ENCODE measurements at places on chromosomes 11 and 22.
A peak's percentile ranks its signal among the peaks of the same experiment; 100 is the strongest.

DNA sequence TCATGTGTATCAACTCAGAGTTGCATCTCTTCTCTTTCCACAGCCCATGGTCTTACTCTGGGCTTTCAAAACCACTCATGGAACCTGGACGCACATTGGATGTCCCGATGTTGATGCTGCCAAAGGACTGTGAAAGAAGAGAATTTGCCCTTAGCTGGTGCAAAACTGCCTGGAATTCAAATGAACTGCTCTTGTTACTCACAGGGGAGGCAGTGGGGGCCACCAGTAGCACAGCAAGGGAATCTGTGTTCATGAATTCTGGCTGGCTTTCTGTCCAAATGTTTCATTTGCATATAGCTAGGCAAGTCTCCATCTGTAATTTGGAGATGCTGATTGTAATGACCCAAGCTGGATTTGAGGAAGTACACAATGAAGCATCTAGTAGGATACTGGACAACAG is 24.9 kb downstream of the LMO2 start:
- no peak for DNase-seq

DNA sequence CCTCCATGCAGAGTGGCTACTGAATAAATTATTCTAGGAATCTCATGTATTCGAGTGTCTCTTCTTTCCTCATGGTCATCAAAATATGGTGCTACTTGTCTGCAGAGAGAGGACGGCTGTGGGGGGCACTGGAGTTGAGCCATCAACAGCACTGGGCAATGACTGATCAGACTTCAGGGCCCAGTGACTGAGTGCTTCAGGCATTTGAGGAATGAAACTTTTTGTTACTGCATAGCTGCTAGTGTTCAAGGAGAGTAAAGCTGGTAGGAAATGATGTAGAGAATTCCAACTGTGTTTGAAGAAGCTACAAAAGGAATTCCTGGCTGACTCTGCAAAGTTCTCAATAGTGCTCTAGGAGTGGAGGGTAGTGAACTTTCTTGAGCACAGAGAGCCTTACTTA is 277.7 kb downstream of the CADM1 start:
- peak; percentile 91 for DNase-seq

DNA sequence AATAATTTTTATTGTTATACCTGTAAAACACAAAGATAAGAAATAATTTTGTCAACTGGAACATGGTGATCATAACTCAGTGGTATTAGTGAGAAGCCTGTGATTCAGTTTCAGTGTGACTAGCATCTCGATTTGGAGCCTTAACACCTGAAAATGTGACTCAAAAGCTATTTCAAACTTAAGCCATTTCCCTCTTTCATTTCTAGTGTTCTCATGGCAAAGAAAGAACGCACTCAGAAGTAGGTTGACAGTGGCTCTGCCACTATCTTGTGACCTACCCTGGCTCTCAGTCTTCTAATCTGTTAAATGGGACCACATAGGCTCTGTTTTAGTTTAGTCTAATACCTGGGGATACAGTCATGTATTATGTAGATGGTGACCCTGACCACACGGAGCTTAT is 62.7 kb downstream of the ISX start:
- DNase-seq = no peak

- DNase-seq = no peak
Observed at GRCh38 chr11:27184458-27185312, 144.1 kb downstream of the BBOX1 start.

DNA sequence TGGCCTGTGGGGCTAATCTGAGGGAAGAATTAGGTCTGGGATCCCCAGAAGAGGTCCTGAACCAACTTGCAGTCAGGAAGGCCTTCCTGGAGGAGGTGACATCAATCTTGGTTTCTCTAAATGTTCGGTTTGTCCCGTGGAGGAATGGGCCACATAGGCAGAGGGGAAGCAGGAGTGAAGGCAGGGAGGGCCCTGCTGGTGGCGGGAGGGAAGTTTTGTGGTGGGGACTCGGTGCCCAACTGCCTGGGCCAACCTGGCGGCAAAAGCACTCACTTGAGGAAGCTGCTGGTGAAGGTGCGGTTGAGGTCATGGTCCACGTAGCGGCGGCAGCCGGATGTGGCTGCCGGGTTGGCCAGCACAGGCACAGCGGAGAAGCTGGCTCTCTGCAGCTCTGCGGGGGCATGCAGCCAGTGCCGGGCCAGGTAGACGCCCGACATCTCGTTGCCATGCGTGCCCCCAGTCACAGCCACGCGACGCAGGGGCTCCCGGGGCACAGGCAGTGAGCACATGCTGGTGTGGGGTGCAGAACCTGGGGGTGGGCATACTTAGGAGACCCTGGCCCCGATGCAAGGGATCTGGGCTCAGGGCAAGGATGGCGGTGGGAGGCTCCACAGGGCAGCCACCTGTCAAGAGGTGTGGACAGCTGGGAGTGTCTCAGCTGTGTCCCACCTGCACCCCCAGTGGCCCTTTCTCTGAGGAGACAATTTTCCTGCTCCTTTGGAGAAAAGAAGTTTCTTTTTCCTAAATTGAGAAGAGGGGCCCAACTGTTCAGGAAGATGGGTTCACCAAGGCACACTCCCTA is 3.8 kb downstream of the ACY3 start:
- DNase-seq = no peak

GRCh38 chr22:37892566-37893335 is 13.3 kb upstream of the MICALL1 start:
- no peak for DNase-seq

- no peak for DNase-seq
Observed at GRCh38 chr11:13775471-13775870, 107.0 kb downstream of the FAR1 start.

DNA sequence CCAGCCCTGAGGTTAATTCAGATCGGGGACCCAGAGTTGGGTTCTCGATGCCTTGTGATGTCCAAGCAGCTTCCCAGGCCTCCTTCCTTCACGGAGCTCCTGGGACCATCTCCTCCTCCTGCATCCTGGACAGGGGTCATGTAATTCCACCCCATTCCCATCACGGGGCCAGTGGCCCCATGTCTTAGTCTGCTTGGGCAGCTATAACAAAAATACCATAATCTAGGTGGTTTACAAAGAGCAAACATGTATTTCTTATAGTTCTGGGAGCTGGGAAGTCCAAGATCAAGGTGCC is 41.7 kb upstream of the PRDM11 start:
- no peak for DNase-seq

GRCh38 chr11:62131170-62131464 is 7.3 kb downstream of the INCENP start:
- no peak for DNase-seq

DNA sequence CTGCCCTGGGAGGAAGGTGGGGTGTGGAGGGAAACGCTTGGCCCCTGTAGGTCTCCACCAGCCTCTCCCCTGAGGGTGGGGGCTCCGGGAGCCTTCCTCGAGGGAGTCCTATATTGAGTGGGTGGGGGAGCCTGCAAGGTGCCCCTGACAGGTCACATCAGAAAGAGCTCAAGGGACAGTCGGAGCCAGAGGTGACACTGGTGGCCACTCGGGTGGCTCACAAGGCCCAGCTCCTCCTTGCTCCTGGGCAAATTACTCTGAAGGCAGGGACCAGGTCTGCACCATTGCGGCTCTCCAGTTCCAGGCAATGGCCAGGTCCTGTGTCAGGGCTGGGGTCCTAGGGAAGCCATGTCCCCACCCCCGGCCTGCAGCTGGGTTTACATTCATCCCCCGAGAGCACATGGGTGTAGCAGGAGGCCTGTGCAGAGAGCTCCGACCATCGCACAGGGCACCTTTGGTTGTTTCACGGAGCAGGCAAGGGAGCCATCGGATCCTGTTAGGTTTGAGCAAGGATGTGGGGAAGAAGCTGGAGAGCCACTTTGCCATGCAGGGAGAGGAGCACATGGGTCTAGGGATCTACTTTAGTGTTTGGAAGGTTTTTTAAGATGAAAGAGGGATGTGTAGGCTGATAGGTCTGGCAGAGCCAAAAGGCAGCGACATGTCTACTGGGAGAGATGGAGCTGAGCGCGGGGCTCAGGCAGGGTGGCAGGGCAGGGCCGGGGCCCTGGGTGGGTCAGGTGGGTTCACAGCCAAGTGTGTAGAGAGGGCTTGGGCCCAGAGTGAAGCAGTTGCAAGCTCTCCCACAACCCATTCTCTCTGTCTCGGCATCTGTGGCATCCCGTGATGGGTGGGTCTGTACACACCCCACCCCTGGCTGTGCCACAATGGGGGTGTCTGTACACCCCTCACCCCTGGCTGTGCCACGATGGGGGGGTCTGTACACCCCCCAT is 14.8 kb downstream of the CCND1 start:
- no peak for DNase-seq

DNA sequence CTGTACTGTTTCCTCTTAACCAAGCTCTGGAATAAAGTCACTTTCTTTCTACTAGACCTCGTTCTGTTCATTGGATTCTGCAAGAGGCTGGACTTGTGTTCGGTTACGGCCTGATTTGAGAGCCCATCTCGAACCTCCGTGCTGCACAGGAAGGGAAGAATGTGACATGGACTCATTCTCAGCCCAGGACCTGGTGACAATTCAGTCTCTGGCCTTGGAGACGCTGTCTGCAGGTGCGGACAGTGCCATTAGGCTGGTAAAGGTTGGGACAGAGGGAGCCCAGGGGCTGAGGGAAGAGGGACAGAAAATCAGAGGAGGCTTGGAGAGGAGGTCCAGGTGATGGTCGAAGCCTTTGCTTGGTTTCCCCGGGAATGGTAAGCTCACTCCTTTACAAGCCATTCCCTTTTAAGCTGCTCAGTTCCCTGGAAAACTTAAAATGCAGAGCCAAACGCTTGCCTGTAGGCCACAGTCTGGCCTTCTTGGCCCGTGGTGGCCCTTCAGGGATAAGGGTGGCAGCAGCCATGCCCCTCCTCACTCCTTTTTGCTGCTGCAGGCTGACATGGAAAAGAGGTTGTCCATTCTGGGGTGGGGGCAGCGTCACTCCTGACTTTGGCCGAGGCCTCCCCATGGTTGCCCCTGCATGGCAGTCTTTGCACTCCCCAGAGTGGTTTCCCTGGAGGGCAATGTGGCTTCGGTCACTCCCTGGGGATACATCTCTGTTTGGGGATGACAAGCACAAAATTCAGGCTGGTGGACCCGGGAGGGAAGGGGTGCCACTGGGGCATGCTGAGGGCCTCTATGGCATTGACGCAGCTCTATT is 52.3 kb downstream of the SHISAL1 start:
- DNase-seq = no peak

GRCh38 chr11:1342946-1343345 is 33.5 kb upstream of the TOLLIP start:
- DNase-seq = no peak

DNA sequence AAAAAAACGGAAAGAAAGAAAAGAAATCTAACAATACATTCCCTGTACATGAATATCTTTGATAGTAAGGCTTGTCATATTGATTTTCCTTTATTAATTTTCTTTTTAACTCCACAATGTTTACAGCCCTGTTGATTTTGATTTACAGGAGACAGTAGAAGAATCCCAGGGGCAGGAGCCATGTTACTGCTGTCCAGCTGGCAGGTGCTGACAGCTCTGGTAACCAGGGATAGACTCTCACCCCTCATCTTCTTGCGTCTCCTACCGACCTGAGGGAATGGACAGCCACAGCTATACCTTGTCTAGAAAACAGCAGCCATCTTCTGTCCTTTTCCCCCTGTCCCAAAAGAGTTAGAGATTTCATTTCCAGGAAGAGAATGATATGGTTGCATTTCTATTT is 37.4 kb downstream of the PRDM10 start:
- DNase-seq = peak; percentile 23

DNA sequence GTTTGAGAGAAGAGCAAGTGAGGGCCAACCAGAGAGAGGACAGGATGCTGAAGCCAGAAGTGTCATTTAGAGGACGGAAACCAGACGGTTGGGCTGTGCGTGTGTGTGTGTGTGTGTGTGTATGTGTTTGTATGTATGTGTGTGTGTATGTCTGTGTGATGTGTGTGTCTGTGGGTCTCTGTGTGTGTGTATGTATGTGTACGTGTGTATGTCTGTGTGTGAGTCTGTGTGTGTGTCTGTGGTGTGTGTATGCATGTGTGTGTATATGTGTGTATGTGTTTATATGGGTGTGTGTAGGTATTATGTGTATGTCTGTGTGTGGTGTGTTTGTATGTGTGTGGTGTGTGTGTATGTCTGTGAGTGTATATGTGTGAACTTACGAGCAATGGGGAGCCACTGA is 77.7 kb upstream of the EIF3D start:
- no peak for DNase-seq

- no peak for DNase-seq
Observed at GRCh38 chr22:39204216-39204615, 40.6 kb downstream of the PDGFB start.

GRCh38 chr11:106311531-106312230 is 234.2 kb downstream of the AASDHPPT start:
- no peak for DNase-seq

DNA sequence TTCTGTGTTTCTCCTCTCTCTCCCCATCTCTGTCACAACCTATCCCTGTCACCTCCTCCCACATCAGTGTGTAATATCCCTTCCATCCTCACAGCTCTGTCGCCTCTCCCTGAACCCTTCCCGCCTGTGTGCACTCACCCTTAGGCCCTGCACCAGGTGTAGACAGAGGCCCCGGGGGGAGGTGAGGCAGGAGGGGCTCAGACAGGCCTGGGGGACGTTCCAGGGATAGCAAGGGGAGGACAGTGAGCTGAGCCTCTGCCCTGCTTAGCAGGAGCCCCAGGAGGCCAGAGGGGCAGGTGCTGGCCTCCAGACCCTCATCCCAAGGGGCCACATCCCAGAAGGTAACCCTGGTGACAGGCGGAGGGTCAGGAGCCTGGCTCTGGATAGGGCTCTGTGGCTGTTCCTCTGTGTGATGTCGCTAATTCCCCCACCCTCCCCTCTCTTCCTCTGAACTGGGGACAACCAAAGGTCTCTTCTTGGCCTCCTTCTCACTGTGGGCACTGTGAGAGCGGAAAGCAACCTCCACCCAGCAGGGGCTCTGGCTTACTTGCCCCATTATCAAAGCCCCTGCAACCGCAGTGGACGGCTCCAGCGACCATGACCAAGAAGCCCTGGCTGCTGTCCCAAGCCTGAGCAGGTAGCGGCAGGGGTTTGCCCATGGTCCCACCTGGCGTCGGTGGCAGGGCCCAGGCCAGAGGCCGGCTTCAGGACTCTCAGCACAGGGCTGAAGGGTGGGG is 35.7 kb downstream of the KCNJ4 start:
- no peak for DNase-seq

GRCh38 chr11:123166071-123166559 is 28.9 kb downstream of the CLMP start:
- DNase-seq = peak; percentile 92

DNA sequence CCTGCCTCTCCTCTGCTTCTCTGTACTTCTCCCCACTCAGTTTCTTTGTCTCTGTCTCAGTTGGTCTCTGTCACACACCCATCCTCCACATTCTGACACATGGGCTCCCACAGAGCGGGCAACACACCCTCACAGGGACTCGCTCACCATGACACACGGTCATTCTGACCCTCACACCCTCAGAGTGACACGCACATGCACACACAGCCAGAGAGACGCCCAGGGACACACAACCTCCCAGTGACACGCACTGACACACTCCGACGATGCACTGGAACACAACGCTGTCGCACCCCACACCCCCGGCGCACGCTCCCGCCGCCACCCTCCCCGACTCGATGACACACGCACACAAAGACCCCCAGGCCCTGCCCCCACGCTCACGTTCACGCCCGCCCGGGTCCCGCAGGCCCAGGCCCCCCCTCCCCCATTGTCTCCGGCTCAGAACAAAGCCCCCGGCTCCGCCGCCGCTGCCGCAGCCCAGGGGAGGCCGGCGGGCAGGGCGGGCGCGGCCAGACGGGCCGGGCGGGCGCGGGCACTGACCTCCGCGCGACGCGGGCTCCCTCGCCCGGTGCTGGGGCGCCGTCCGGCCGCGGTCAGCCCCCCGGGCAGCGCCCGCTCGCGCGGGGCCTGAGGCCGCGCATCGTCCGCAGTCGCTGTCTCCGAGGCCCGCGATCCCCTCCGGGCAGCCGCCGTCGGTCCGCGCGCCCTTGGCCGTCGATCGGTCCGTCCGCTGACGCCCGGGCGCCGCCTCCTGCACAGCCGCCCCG is 404 bp downstream of the DCHS1 start:
- peak; percentile 41 for DNase-seq

GRCh38 chr11:28910926-28911325 is 802.7 kb downstream of the METTL15 start:
- no peak for DNase-seq
